Dermis lymphatic vessel endothelial cell (primary cell): ENCODE measurements at places on chromosomes 13 and 19. TPM values are rescaled to one million over a fixed set of nuclear protein-coding genes. Genes with fewer than 3 reads are reported as not detected.

The EFNA2 gene
- total RNA-seq = not detected in 2 replicates

The ZNF841 gene
- total RNA-seq = 9.3 and 14.6 TPM in 2 replicates

The SLC7A10 gene
- total RNA-seq = not detected in 2 replicates

The ZNF560 gene
- total RNA-seq = under 0.01 TPM in 1 of 2 replicates, not detected in the other

The SYT5 gene
- under 0.01 TPM in 1 of 2 replicates, not detected in the other for total RNA-seq

The AP1M2 gene
- total RNA-seq = under 0.01 TPM in 1 of 2 replicates, not detected in the other

The ZNF230 gene
- 3.0 and 4.2 TPM in 2 replicates for total RNA-seq

The ZFP28 gene
- total RNA-seq = 5.7 and 7.3 TPM in 2 replicates

The AMER2 gene
- total RNA-seq = not detected in 2 replicates

The CLDN10 gene
- 0.22 TPM in 1 of 2 replicates, not detected in the other for total RNA-seq

The GET3 gene
- total RNA-seq = 77.6 and 85.5 TPM in 2 replicates

The ZNF441 gene
- total RNA-seq = 15.2 and 15.5 TPM in 2 replicates

The CLEC4M gene
- 146 and 160 TPM in 2 replicates for total RNA-seq

The LILRA6 gene
- not detected in 2 replicates for total RNA-seq

The PTH2 gene
- not detected in 2 replicates for total RNA-seq

The CACNG6 gene
- total RNA-seq = 0.54 and 0.69 TPM in 2 replicates

The ELAVL3 gene
- not detected in 2 replicates for total RNA-seq
